ENCODE measurements at places on chromosomes 12 and 14.
A peak's percentile ranks its signal among the peaks of the same experiment; 100 is the strongest.

DNA sequence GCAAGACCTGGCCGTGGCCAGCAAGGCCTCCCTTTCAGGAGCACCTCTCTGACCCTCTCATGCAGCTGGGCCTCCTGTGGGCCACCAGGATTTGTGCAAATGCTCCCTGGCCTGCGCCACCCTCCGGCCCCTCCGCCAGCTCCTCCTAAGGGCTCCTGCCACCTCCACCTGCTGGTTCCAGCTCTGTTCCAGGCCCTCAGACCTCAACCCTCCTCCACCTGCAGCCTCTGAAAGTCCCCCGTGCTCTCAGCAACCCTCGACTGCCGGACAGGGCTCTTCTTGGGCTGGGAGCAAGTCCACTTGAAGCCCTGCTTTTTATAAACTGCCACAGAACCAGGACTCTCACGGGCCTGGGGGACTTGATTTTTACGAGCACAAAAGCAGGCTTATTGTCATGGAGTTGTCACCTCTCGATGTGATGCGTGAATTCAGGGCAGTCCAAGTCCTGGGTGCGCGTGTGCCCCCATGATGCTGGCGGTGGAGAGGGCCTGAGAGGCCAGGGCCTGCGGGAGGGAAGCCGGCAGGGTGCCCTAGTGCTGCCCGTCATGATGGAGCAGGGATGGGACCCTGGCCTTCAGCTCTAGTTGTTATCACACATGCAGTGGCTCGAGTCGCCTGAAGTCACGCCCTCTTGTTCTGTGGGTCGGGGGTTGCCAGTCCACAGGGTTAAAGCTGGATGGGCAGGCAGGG lies 9.1 kb downstream of the TEDC1 start:
- no peak for DNase-seq

DNA sequence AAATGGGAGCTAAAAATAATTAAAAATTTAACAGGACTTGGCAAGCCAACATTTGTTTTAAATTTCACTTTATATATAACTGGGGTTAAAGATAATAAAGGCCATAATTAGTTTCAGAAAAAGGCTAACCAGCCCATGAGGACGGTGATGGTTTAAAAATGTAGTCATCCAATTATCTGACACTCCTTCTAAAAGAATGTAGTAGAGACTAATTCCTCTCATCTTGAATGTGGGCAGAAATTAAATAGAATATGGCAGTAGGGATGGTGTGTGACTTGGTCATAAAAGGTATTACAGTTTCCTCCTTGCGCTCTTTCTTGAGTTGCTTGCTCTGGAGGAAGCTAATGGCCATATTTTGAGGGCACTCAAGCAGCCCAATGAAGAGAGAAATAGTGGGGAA lies 49.1 kb upstream of the PTPRB start:
- DNase-seq: no peak

DNA sequence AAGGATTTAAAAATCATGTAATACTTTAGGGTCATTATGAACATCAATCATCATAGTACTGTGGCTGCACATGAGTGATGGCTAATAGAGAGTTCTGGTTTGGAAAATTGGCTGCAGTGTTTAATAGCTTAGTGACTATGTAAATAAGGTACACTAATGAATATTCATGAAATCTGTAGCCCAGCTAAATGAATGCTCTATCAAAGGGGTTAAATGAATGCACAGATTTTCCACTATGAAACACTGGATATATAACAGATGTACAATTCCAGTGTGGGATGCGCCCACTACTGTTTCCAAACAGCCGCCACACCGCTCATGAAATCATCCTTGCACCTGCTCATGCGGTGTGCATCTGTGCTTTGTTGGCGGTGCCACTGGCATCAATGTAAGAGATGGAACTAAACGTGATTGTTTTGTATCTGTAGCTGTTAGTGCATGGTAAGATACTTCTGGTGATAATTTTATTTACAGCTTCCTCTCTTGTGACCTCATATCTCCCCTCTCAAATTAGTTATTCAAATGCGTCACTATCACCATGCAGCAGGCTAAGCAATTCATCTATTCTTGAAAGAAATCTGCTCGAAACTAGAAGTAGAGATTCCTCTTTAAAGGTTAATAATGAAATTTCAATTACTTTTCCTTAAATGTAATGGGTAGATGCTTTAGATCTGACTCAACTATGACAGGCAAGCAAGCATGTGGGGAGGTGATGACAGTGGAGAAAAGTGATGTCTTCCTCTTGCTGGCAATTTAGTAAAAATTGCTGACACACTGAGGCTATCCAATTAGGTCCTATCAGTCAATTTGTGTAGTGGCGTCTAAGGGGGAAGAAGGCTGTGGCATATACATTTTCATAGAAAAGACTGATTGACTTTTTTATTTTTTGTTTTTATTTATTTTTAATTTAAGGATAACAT lies 433.6 kb downstream of the AEBP2 start:
- no peak for DNase-seq

DNA sequence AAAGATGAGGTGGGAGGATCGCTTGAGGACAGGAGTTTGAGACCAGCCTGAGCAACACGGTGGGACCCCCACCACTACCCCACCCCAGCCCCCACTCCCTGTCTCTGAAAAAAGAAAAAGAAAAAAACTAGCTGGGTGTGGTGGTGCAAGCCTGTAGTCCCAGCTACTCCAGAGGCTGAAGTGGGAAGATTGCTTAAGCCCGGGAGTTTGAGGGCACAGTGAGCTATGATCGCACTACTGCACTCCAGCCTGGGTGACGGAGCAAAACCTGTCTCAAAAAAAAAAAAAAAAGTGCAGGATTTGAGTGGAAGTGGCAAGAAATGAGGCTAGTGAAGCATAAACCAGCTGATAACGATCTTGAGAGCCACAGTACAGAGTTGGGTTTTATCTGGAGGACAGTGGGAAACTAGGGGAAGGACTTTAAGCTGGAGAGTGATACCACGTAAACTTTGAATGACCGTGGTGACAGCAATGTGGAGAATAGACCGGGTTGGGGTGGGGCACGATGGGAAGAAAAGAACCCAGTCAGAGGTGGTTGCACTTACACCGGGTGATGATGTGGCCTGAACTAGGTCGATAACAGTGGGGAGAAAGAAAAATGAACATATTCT lies 85.3 kb downstream of the TMEM260 start:
- DNase-seq: no peak

- no peak for DNase-seq
Observed at GRCh38 chr12:16048511-16048910, 137.4 kb downstream of the DERA start.

DNA sequence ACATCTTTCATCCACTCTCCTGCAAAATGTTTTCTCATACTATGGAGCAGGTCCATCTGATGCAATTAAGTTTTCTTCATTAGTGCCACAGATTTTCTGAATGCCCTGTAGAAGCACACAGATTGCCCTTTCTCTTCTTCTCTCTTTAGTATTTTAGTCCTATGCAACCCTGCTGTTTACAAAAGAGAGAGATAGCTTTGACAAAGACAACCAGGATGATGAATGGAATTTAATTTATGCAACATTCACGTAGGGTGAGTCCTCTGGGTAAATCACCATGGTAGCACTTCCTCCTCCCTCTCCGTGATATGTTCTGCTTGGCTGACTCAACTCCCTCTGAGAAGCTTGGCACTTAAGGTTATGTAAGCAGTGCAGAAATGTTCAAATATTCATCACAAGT lies 400.9 kb upstream of the PDE3A start:
- no peak for DNase-seq

DNA sequence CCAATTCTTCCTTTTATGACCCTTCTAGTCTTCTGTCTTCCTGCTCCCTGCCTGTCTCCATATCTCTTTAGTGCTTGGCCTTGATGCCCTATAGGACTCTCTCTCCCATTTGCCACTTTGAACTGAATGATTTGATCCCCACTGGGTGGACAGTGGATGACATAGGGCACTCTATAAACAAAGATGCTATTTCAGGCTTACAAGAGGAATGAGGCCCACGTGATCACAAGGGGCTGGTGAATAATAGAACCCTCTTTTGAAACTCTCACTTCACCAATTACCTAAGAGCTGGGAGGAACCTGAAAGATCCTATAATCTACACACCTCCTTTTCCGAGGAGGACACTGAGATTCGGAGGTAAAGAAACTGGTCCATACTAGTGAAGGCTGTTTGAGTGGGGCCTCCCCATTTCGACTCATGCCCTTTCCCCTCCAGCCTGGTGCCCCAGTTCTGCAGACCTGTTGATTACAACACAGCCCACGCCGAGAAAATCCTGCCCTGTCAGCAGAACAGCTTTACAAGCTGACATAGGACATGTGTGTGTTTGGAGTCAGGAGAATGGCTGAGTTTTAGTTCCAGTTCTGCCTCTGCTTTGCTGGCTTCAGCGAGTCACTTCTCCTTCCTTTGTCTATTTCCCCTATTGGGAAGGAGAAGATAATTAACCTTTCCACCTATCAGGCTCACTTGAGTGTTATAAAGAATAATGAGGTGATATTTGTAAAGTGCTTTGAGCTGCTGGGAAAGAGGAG lies 400.3 kb downstream of the ZFP36L1 start:
- DNase-seq: no peak

GRCh38 chr12:127539226-127539858 lies 727.6 kb upstream of the TMEM132C start:
- no peak for DNase-seq

DNA sequence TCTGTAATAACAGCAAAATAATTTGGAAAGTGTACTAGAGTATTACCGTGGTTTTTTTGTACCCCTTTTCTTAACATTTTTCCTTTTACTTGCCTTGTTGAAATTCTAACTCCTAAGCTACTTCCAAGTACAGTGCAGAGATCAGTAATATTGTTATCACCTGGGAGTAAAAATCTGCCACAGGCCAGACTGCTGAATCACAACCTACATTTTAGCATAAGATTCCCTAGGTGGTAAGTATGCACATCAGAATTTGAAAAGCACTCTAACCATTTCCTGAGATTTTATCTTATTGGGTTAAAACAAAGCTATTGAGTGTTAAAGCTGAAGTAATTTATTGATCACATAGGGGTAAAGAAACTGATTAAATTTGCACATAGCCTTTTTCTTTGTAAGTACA lies 55.2 kb upstream of the KCNH3 start:
- DNase-seq: no peak

- DNase-seq: no peak
Observed at GRCh38 chr14:89175881-89176799, 240.9 kb downstream of the FOXN3 start.

DNA sequence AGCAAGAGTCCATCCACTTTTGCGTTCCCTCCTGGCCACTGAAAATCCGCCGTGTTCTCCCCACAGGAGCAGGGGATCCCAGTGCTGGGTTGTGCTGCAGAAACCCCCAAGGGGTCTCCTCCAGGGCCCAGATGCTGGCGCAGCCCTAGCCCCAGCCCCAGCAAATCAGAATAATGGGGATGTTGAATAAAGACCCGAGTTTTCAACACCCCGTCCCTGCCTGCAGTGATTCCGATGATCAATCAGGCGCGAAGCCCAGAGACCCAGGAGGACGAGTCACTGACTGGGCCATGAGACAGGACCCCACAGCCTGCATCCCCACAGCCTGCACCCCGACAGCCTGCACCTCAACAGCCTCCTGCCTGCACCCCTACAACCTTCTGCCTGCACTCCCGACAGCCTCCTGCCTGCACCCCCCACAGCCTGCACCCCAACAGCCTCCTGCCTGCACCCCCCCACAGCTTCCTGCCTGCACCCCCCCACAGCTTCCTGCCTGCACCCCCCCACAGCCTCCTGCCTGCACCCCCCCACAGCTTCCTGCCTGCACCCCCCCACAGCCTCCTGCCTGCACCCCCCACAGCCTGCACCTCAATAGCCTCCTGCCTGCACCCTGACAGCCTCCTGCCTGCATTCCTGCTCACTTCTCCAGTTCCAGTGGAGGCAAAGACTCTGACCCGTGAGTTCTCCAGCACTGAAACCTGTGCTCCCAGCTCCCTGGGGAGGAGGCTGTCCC lies 37.2 kb downstream of the TNFAIP2 start:
- no peak for DNase-seq

- DNase-seq: no peak
Observed at GRCh38 chr12:27797301-27798025, 17.4 kb upstream of the MANSC4 start.

GRCh38 chr14:65927931-65928356 lies 515.4 kb downstream of the FUT8 start:
- DNase-seq: peak; percentile 36

- DNase-seq: no peak
Observed at GRCh38 chr14:89858089-89858488, 96.4 kb downstream of the EFCAB11 start.

GRCh38 chr12:25853316-25854095 lies 105.0 kb upstream of the RASSF8 start:
- no peak for DNase-seq

DNA sequence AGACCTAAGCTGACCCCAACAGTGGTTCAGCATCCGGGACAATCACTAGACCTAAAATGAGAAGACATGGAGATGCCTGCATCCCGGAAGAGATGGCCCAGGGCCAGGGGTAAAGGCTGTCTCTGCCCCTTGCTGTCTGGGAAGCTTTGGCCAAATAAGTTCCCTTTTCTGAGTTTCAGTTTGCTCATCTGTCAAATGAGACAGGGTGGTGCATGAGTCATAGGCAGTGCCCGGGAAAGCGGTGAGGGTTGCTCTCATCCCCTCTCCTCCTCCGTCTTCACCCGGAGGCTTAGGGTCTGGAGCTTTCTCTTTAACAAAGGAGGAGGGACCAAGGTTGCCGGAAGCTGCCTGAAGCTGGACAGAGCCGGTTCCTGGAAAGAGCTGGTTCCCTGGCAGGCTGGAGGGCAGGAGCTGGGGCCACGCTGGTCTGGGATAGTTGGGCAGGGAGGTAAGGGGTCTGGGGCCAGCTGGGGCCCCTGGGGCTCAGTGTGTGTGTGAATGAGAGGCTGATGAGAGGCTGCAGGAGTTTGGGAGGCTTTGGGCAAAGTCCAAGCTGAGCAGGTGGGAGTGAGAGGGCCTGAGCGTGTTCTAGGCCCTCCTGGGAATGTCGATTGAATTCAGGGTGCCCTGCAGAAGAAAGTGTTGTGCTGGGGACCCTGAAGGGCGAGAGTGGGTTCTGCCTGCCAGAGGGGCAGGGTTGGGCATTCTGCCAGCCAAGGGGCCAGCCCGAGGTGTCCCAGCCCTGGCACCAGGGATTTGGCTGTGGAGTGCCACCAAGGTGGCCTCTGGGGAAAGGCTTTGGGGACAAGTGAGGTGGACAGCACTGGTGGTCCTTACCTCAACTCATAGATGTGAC lies at the start of gene SDSL:
TSS of gene SDSL (plus strand) at position 351 of the 856 bp plus-strand sequence. CDS start 5,603 bp downstream, outside the sequence.
- no peak for DNase-seq

DNA sequence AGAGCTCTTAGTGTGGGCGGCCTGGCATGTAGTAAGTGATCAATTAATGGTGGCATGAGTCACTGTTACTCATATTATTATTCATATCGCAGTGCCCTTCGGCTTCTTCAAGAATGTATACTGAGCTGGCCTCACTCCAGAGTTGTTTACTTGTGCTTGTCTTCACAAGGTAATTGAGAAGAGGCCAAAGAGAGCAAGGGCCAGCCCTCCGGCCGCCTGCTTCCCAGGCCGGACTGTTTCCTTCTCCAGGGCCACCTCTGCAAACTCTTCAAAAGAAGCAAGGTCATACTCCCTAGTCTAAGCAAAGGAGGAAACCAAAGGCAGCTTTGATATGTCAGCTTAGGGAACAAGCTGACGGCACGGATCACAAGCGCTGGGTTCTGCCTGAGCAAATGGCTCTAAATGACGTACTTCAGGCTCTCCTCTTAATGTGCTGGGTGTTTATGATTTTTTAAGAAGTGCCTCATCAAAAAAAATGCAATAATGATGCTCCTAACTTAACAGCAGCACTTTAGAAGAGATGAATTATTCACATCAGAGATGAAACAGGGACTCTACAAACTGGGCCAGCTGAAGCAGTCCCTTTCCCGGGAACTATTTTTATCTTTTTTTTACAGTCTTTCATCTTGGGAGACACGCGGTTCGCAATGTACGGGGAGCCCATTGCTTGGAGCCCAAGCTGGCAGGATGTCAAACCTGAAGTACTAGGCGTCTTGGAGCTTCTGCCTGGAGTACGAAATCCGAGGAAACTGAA lies 65.6 kb upstream of the DLK1 start:
- no peak for DNase-seq

Measured in T-helper 9 cell (primary cell).